ENCODE measurements at places on chromosomes 7 and 10.
A peak's percentile ranks its signal among the peaks of the same experiment; 100 is the strongest.

- no peak for DNase-seq
These were observed 244.7 kb downstream of the PTEN start for GRCh38 chr10:88108115-88108610.

DNA sequence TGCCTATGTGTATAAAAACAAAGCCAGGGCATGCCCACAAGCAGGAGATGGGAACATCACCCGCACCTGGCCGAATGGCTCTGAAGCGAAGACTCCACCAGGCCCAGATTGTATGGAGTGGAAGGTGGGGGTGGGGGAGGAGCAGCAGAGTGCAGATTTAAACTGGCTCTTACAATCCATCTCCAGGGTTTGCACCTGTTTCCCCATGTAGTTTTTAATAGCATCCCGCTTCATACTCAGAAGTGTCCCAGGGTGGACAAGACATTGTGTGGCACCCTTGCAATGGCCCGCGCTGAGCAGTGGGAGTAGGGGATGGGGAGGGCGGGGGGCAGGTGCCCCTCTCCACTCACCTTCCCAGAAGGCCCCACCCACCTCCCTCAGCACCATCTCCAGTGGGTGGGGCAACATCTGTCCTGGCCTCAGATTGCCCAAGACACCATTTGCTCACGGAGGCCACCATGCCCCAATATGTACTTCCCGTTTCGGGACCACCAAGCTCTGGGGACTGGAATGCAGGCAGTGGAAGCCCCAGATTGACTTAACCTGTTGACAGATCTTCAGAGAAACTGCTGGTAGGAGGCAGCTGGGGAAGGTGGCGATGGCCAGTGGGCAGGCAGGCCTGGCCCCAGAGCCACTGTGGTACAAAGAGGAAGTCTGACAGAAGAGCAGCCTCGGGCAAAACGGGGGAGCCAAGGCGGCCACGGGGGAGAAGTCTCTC, 23.0 kb downstream of the VSIR start:
- no peak for DNase-seq

DNA sequence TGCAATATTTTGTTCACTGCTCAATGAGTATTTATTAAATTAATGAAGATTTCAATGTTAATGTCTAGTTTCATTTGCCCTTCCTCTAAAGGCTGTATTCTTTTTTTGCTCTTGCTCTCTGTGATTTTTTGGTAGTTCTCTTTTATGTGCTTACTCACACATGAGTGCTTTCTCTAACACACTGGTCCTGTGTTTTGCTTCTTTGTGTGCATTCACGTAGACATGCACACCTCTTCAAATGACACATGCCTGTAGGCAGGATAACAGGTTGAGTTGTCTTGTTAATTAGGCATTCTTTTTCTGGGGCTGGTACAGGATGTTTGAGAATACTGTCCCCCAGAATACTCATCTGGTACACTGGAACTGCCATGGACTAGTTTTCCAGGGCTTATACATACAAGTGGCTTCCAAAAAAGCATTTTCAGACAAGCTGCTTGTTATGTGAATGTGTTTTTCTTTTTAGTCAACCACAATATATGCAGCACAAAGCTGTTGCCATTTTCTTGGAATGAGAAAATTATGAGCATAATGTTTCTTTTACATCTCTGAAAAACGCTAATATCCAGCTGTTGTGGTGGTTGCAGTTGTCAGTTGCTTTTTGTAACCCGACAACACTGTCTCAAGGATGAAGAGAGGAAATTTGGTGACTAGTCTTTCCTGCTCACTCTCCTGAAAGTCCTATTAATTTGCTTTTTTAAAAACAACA, 416.4 kb downstream of the AUTS2 start:
- no peak for DNase-seq

- DNase-seq = no peak
These were observed 41.3 kb downstream of the RBM33 start for GRCh38 chr7:155685791-155686160.

GRCh38 chr7:122550545-122550944, 148.4 kb downstream of the RNF133 start:
- no peak for DNase-seq

GRCh38 chr7:601595-602340, 82.1 kb upstream of the PDGFA start:
- peak; percentile 76 for DNase-seq

- no peak for DNase-seq
These were observed 58.4 kb downstream of the C10orf105 start for GRCh38 chr10:71661060-71661622.

- no peak for DNase-seq
These were observed 90.9 kb upstream of the TCF7L2 start for GRCh38 chr10:112858986-112859651.

GRCh38 chr10:77249901-77250459, 387.6 kb downstream of the KCNMA1 start:
- no peak for DNase-seq

GRCh38 chr7:8228766-8229674, 32.9 kb downstream of the ICA1 start:
- DNase-seq = no peak

DNA sequence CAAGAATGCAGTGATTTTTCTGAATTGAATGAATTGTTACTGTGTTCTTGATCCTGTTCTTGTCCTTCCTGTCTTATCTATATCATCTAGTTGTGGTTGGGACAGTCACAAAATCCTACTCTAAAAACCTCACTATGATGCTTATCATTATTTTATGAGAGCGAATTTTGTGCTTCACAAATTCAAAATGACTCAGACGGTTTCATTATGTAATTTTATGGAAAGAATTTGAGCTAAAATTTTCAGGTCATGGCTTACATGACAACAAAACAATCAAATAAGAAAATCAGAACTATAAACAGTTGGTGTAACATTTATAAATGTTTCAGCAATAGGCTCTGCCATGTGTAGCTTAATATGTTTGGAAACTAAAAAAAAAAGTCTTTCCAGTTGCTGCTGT, 6.9 kb downstream of the PRKAR2B start:
- no peak for DNase-seq

DNA sequence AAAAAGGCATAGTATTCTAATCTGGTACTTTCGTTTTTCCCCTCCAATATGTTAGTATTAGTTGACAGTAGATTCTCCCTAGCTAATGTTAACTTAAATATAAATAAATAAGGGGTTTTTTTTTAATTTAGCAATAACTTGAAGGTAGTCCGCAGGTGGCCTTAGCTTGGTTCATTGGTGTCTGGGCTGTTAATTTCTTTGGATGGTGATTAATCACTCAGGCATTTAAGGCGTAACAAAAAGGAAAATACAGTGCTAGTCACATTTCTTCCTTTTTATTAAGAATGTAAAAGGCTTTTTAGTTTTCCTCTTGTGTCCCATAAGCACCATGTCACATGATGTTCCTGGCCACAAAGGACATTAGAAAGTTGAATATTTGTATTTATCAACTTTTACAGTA, 161.0 kb upstream of the POT1 start:
- DNase-seq = no peak

- no peak for DNase-seq
These were observed 44.8 kb upstream of the GLCCI1 start for GRCh38 chr7:7923818-7924217.

GRCh38 chr7:30365621-30366020, 81.2 kb downstream of the ZNRF2 start:
- no peak for DNase-seq

GRCh38 chr10:93757801-93758507, at the start of gene LGI1:
Gene LGI1, plus strand, starts transcription at chr10:93757936. Its CDS starts 209 bp downstream, at chr10:93758145.
- no peak for DNase-seq

DNA sequence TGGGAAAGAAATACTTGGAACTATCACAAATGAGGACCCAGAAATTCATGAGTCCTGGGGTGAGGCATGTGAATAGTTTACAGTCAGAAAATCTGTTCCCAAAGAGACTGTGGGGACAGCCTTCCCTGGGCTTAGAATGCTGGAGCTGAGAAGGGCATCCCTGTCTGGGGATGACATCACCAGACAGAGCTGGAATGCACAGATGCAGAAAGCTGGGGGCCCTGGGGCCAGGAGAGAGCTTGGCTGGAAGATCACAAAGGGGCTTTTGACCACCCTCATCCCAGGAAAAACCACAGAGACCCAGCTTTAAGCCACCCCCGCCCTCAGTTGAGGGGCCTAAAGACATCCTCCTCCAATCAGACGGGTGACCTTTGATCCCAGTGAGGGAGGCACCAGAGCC, 264.5 kb downstream of the PLXNA4 start:
- DNase-seq = no peak

- no peak for DNase-seq
These were observed 30.5 kb upstream of the DDX50 start for GRCh38 chr10:68870545-68871104.

- DNase-seq = no peak
These were observed 135.4 kb upstream of the MDFIC start for GRCh38 chr7:114786455-114786854.

DNA sequence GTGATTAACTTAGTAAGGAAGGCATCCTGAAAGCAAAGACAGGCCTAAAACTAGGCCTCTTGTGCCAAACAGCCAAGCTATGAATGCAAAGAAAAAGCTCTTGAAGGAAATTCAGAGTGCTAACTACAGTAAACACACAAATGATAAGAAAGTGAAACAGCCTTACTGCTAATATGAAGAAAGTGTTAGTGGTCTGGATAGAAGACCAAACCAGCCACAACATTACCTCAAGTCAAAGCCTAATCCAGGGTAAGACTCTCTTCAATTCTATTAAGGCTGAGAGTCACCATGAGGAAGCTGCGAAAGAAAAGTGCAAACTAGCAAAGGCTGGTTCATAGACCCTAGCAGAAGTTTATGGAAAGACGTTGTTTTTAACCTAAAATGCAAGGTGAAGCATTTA, 66.0 kb downstream of the IPMK start:
- DNase-seq = no peak

DNA sequence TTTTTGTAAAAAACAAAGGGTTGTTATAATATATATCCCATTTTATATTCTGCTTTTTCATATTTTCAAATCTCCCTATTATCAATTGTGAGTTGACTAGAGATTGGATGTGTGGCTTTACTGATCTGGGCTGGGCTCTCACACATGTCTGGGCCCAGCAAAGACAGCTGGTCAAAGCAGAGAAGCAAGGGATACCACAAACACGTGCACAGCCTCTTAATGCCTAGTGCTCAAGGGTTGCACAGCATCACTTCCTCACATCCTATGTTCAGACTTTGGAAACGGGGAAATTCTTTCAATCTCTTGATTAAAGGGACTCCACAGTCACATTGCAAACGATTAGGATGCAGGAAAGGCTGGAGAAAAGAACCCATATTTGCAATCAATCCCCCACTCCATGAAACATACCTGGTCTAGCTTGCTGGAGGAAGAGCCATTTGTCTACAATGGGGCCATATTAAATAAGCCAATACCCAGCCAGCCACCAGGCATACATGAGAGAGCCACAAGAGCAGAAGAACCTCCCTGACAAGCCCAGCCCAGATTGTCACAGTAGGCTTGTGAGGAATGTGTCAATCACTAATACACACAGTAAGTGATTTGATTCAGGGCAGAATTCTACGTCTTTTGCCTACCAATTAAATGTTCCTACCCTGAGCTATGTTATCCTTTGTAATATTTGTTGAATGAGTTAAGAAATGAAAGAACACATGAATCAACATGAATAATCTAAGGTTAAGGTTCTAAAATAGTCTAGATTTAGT, 431.2 kb downstream of the TNS3 start:
- DNase-seq = no peak

DNA sequence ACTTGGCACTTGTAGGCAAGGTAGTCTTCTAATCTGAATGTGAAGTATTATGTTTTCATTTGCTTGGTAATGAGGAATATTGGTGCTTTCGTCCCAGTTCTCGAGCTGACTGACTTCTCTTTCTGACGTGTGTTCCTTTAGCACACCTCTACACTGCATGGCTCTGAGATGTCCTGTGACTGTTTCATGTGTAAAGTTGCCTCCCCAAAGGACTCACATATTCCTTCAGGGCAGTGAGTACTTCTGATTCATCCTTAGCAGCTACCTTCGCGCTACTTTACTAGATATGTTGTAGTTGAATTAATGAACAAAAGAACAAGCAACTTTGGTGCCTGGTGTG, 113.7 kb downstream of the EGFR start:
- no peak for DNase-seq

- no peak for DNase-seq
These were observed 71.3 kb upstream of the PODXL start for GRCh38 chr7:131627735-131628190.

GRCh38 chr10:62632071-62632809, 172.3 kb upstream of the ADO start:
- peak; percentile 60 for DNase-seq

GRCh38 chr10:61541960-61542359, 88.8 kb upstream of the TMEM26 start:
- no peak for DNase-seq

DNA sequence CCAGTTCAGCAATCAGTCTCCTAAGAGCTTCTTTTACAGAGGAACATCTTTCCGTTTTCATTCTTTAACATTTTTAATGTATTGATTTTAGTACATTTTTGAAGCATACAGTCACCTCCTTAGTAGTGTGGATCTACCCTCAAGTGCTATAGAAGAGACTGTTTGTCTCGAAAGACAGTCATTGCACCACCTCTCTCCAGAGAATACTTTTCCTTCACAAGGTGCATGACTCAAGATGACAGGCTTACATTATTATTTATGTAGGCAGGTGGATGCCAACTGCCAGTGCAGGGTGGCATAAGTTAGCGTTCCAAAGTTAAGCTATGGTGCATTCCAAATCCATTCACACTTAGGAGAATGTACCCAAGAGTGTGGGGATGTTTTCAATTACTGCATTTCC, 71.8 kb downstream of the ZEB1 start:
- DNase-seq = no peak

DNA sequence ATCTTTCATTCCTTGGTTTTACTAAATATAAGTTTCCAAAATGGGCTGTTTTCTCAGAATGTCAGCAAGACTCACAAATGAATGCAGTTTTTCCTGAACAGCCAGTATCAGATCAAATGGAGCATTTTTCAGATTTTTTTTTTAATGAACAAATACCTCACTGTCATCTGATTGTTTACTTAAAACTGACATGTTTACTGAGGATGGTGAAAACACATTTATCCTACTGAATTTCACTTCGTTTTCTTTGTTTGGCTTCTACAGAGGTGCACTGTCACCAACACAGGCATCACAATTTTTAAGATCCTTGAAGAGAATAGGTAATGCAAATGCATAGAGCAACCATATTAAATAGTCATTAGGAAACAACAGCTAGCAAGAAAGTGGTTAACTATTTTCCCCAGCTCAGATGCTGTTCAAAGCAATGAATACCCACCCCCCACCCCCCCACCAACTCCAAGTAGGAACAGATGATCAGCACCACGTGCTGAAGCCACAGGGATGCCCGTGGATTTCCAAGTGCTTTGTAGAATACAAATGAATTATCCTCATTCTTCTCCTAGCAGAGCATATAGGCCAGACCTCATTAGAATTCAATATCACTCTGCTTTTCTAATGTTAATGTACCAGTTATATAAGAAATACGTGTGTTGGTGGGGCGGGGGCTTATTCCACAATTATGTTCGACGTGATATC, 205.9 kb downstream of the SKAP2 start:
- DNase-seq = no peak

GRCh38 chr10:8435186-8436055, 380.9 kb downstream of the GATA3 start:
- DNase-seq = no peak

DNA sequence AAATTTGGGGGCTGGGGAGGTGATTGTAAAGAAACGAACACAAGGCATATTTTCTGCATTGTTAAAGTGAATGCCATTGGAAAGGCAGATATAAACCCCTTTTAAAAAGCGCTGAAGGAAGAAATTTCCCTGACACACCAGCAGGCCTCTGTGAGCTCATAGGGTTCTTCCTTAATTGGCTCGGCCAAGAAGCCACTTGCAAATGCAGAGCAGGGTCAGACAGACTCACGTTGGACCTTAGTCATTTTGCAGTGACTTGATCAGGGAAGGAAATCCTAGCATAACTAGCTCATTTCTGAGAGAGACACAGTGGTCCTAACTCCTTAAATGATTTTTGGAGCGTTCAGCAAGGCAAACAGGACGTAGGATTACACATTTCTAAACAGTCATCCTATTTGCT, 1461.4 kb downstream of the GATA3 start:
- DNase-seq = no peak

Data from CD4-positive, alpha-beta T cell treated with Interleukin-17A for 4 hours (primary cell).